ENCODE measurements at places on chromosomes 5 and 9. TPM values are rescaled to one million over a fixed set of nuclear protein-coding genes. Genes with fewer than 3 reads are reported as not detected.

CWC27 gene
- 15.2 TPM for total RNA-seq

TERT gene
- not detected for total RNA-seq

CCNO gene
- not detected for total RNA-seq

HMMR gene
- 5.3 TPM for total RNA-seq

BASP1 gene
- 170 TPM for total RNA-seq

CDH9 gene
- 6.5 TPM for total RNA-seq

DNA sequence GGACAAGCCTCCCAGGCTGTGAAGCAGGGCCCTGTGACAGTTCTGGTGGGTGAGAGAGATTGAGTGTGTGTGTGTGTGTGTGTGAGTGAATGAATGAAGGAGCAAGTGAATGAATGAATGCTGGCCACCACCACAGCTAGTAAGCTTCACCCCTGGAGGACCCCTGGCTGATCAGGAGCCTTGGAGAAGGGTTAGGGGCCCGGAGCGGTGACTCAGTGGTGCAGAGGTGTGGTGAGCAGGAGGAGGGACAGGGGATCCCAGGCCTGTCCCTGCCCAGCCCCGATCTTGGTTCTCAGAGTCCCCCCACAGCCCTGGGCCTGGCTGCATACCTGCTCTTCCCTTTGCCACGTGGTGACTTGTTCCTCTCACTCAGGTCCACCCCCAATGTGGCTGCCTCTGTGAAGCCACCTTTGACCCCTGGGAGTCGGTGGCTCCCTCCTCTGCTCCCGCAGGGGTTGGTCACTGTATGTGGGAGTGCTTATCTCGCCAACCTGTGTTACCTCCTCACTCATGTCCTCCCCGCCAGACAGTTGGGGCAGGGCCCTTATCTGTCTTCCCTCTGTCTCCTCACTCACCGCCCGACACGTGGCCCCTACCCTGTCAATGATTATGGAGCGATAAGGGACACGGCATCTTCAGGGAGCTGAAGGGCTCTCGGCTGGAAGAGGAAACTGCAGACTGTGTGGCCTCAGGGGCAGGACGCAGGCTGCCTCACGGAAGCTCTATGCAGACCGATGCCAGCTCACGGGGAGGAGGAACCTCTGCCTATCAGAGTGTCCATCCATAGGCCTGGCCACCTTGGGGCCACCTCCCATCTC is 99.9 kb upstream of the PITX1 start:
- DNase-seq: no peak

DNA sequence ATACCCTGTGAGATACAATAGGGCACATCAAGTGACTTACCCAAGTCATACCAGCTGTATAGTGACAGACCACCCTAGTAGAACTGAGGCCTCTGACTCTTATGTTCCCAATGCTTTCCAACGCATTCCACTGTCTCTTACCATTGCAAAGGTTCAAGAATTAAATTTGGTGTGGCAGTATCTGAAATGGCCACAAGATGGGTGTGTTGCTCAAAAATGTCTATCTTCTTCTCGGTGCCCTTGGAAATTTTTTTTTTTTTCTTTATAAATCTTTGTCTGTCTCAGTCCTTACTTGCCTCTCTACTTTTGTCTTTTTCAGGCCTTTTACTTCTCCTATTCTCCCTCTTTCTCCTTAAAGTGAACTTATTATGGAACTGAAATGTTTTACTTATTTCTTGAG is 48.4 kb downstream of the GPR21 start:
- peak; percentile 49 for DNase-seq

DNA sequence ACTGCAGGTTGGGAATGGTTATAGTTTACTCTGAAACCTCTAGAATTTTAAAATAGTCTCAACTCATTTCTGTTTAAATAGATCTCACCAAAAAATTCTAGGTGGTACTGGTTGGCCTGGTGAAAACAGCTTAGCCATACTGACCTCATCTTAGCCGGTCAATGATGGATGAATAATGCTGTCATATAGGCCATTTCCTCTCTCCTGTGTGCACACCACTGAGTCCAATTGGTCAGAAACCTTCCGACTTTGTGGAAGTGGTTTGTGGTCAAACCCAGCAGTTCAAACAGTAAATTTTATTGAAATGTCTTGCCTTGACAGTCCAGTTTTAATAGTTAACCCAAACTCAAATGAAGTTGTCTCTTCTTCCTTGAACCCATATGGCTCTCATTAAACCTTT is 98.6 kb downstream of the GIN1 start:
- no peak for DNase-seq

- no peak for DNase-seq
Measured at GRCh38 chr5:128355961-128356360, 182.1 kb downstream of the FBN2 start.

DNA sequence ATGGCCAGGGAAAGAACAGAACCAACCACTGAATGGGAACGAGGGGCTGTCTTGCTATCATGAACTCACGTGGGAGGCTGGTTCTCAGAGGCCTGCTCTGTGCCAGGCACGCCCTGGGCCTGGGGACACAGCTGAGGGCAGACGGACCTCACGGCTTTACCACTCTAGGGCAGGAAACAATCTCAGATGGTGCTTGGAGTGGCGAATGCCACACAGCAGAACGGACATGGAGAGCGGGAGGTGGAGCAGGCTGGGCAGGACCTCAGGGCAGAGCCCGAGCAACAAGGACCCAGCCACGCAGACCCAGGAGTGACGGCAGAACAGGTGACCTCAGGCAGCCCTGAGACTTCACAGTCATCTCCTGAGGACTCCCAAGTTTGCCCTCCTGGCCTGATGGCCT is 8.7 kb downstream of the TOR1A start:
- DNase-seq: no peak

DNA sequence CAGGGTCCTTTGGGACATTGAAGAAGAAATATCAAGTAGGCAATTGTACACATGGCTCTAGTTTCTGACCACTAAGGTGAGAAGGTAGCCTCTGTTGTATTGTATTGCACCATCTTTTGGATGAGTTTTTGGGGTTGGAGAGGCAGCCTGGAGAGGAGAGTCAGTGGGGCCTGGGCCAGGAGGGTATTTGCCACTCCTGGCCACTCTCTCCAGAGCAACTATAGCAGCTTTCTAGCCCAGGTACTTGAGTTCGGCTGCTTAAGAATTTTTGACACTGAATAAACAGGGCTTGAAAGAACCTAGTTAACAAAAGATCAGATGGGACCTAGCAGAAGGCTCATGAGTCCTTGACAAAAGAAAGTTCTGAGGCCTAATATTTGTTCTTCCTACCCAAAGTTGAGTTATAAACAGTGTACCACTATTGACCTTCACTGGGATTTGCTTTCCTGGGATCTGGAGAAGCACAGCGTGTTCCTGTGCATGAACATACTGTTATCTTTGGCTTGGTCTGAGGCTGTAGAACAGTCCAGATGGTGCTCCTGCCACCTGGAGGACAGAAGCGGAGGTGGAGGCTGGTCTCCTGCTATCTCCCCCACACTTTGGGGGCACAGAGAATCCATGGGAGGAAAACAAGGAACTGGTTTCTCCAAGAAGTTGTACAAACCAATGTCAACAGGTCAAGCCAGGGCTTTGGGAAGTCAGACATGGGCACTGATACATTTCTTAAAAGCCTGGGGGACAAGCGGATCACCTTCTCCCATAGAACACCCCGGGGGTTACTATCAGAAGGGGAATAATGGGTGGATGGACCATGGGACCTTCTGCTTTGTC is 110.4 kb upstream of the LIFR start:
- DNase-seq: peak; percentile 20

DNA sequence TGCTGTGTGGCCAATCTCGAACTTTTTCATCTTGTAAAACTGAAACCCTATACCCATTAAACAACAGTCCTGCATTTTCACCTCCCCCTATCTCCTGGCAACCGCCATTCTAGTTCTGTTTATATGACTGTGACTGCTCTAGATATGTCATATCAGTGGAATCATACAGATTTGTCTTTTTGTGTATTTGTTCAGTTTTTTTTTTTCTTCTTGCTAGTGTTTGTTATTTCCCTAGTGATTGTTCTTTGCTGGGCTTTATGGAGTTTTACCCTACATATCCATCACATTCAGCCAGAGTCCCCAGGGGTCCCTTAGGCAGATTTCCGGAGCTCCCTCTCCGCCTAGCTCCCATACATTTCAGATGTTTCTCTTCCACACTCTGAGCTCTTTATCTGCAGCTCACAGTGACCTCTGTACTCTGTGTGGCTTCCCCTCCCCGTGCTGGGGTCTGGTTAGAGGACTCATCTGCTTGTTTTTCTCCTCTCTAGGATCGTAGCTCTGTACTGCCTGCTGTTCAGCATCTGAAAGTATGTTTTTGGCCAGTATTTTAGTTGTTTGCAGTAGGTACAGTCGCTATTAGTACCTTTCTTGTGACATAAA is 25.1 kb upstream of the CARTPT start:
- DNase-seq: peak; percentile 42

GRCh38 chr5:111826064-111826463 is 69.1 kb upstream of the NREP start:
- no peak for DNase-seq

DNA sequence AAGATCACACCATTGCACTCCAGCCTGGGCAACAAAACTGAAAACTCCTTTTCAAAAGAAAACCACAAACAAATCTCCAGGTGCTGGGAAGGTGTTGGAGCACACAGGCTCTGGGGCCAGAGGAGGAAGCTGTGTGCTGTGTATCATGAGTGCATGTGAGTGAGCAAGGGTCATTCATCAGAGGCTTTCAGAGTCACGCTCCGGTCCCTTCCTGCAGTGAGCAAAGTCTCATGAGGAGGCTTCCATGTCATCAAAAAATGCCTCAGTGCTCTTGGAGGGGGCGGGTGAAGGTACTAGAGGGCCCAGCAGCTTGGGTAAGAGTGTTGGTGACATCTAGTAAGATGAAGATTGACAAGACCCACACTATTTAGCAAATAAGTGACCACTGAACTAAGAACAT is 48.3 kb upstream of the TESK1 start:
- no peak for DNase-seq

DNA sequence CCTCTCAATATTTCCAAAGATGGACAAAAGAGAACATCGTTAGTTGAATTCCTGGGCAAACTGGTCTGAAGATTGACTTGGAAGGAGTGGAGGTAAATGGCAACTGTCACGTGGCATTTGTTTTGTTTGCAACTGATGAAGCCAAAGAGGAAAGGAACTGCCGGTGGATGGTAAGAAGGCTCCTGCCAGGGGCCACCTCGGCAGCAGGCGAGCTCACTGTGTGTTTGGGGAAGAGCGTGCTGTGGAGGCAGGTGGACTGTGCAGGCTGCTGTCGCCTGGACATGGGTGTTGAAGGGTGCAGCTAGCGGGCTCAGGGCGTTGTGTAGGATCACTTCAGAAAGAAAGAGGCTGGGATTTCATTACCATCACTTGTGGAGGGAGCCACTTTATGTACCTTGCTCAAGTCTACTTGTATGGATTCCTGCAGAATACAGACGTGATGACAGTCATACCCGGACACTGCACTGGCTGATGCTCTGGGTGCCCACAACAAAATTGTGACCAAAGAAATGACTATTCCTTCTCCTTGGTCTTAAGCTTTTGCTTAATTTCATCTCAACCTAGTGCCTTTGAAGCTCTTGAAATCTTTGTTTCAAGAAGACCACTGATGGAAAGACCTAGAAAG is 72.7 kb downstream of the MAP1B start:
- no peak for DNase-seq

DNA sequence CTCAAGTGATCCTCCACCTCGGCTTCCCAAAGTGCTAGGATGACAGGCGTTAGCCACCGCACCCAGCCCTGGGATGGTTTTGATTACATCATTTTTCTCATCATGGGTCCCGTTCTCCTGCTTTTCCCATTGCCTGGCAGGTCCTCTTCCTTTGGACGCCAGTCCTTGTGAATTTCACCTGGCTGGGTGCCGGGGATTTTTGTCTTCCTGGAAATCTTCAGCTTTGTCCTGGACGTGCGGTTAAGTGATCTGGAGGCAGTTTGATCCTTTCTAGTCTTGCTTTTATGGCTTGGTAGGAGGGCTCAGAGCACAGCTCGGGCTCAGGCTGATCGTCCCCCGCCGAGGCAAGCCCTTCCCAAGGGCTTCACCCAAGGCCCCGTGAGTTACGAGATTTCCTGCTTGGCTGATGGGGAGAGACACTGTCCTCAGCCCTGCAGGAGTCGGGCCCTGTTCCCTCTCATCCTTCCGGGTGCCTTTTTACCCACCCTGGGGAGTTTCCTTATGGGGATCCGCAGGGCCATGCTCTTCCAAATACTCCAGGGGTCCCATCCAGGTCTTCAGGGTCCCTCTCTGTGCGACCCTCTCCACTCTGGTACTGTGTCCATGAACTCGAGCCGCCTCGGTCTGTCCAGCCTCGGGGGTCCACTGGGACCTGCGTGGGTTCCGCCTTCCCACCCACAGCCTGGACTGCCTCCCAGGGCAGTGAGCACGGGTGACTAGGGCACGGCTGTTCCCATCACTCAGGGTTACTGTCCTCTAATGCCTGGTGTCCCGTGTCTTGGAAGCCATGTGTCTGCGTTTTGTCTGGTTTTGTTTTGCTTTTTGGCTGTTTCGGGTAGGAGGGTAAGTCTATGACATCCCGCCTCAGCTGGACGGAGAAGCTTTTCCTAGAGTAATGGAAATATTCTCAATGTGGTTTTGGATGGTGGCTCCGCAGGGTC is 22.3 kb upstream of the EGFL7 start:
- no peak for DNase-seq

- DNase-seq: no peak
Measured at GRCh38 chr5:10229306-10230048, 20.2 kb downstream of the ATPSCKMT start.

GRCh38 chr5:84016085-84016484 is 295.4 kb upstream of the HAPLN1 start:
- peak; percentile 59 for DNase-seq

- DNase-seq: no peak
Measured at GRCh38 chr5:675871-676698, 17.1 kb downstream of the TPPP start.

DNA sequence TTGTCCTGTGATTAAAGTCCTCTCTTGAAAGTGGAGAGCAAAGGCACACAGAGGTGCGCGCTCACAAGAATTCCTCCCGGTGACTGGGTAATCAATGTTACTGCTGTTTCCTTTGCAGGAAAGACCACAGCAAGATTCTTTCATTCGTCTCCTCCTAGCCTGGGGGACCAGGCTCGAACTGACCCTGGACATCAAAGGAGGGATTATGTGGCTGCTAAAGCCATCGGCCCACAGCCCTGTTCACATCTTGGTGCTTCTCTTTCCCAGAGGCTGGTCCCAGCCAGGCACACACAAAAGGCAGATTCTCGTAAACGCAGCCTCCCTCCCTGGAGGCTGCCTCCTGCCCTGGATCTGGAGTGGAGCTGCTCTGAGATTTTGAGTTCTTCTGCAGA is 230.9 kb downstream of the FANCC start:
- no peak for DNase-seq

GRCh38 chr9:98263482-98264357 is 8.3 kb upstream of the TBC1D2 start:
- DNase-seq: peak; percentile 80
